Left cardiac atrium (tissue), 4 donors: ENCODE measurements at places on chromosomes 12 and 14. TPM values are rescaled to one million over a fixed set of nuclear protein-coding genes. Genes with fewer than 3 reads are reported as not detected.

DNA sequence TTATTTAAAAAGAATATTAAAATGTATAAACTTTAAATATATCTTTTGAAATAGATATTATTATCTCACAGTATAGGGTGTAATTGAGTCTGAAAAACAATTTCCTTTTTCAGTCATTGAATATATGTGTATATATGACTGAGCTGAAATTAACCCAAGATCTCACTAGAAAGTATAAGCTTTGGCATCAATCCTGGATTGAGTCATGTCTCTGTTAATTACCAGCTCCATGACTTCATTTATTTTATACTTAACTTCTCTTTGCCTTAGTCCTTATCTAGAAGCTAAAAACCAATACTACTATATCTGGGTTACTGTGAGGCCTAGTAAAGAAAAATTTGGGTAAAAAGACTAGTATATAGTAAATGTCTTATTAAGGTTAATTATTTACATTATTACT, 1020.3 kb downstream of the LRFN5 start:
- no peak for DNase-seq

Gene CCDC60
- not detected for total RNA-seq

DNA sequence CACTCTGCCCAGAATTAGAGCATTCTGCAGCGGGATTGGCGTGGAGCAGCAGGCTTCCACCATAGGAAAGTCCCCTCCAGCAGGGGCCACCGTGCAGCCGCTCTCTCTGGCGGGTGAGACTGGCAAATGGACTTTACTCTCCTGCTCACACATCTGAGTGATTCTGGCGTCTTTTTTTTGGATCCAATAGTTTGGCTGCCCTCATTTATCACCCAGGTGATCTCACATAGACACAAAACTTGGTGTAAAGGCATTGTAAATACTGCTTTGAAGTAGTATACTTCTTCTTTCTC, 130.3 kb downstream of the TGFB3 start:
- no peak for DNase-seq

- DNase-seq, result no peak
Measured at GRCh38 chr12:46777587-46777986, 48.2 kb downstream of the SLC38A4 start.

GRCh38 chr12:118328486-118329330, 44.0 kb downstream of the TAOK3 start:
- DNase-seq, result no peak

- peak; percentile 43 for DNase-seq
Measured at GRCh38 chr12:54372113-54372806, 8.0 kb upstream of the GPR84 start.

GRCh38 chr12:116797885-116798284, 59.8 kb downstream of the RNFT2 start:
- no peak for DNase-seq

GRCh38 chr12:54294152-54294952, 6.5 kb downstream of the NFE2 start:
- peak; percentile 48 for DNase-seq

Gene PRPF39
- 19.5 TPM for total RNA-seq

Gene KIF26A
- 7.6 TPM for total RNA-seq

- DNase-seq, result no peak
Measured at GRCh38 chr14:74392616-74393570, 33.1 kb downstream of the SYNDIG1L start.

GRCh38 chr12:113655919-113656318, 184.2 kb upstream of the LHX5 start:
- no peak for DNase-seq

DNA sequence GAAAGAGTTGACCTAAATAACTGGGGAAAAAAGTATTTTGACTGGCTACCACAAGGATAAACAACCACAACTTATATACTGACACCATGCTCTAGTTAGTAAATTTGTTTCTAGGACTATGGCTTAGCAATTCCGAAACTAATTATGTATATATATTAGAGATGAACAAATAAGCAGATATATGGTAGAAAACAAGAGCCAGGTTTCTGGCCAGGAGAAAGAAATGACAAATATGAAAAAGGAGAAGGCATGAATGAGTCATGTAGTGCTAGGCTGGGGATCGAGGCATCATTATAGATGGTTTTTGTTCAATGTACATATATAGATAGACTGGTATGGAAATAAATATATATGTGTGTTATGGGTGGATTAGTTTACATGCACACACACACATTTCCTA, 5.5 kb upstream of the LRRC74A start:
- no peak for DNase-seq

DNA sequence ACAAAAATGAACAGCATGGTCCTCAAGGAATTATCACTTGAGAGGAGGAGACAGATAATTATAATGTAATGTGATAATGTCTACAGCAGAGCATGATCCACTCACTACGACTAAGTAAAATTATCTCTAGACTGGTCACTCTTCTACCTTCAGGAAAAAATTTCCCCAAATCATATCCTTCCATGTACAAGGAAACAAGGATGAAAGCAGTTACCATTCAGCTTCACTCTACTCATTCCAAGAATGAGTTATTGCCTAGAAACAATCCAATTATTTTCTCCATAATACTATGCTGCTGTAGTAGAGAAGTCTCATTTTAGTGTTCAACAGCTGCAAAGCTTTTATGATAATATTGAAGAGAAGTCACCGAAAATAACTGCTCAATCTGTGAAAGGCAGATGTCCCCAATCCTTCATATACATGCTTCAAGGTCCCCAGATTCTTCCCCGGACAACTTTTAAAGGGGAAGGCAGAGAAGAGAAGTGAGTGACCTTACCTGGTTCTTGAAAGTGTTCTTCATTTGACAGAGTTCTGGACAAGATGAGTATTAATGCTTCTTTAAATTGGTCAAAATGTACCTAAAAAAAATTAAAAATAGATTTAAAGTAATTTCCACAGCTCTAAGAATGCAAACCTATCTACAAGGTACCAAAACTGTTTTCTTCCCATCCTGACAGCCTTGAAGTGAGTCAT, 24.6 kb downstream of the NIN start:
- DNase-seq, result no peak

Gene CPNE6
- total RNA-seq, result not detected

- DNase-seq, result no peak
Measured at GRCh38 chr14:22733829-22734228, 32.7 kb upstream of the OXA1L start.

DNA sequence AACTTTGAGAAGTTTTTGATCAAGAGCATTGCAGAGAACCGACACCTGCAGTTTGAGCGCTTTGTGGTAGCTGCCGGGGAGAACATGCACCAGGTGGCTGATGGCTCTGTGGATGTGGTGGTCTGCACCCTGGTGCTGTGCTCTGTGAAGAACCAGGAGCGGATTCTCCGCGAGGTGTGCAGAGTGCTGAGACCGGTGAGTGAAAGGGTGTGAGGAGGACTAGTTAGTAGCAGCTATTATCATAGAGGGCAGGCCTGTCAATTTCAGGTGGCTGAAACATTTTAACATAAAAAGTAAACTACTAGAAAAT, 27.0 kb upstream of the HIGD1C start:
- no peak for DNase-seq

GRCh38 chr12:91388573-91388972, 206.0 kb upstream of the DCN start:
- DNase-seq, result no peak

Gene REM2
- 0.12 TPM for total RNA-seq

- DNase-seq, result peak; percentile 41
Measured at GRCh38 chr12:44876544-44877410, 662 bp upstream of the NELL2 start.
